ENCODE measurements at places on chromosomes 2 and 18.

DNA sequence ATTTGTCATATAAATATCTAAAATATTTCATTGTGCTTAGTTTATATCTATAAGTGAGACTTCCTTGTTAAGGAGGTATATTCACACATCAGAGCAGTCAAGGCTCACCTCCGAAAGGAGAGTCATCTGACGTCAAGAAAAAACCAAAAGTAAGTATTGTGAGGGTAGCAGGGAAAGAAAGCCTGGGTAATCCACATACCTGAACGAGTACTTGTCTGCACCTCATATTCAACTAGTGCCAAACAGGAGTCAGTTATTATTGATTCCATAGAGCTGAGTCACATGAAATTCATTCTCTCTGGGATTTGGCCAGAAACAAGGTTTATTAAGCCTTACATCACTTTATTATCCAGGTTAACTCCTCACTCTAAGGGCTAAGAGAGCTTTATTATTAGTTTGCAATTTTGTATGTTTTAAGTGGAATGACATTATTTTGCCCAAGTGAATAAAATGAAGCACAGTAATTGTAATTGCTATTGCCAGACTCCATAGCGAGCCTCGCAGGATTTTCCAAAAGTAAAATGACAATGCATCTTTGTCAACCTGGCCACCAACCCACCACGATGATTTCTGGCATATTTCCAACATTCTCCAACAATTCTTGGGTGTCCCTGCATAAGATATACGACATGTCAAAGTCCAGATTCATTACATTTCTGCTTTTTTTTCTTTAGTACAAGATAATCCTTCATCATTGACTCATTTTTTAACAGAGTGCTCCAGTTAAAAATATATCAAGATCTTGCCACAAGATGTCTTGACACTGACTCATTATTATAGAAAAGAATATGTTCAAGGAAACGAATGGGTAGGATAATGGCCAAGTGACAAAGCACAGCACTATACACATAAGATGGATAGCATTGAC lies 1210.4 kb upstream of the ACVR2A start:
- no peak for DNase-seq

DNA sequence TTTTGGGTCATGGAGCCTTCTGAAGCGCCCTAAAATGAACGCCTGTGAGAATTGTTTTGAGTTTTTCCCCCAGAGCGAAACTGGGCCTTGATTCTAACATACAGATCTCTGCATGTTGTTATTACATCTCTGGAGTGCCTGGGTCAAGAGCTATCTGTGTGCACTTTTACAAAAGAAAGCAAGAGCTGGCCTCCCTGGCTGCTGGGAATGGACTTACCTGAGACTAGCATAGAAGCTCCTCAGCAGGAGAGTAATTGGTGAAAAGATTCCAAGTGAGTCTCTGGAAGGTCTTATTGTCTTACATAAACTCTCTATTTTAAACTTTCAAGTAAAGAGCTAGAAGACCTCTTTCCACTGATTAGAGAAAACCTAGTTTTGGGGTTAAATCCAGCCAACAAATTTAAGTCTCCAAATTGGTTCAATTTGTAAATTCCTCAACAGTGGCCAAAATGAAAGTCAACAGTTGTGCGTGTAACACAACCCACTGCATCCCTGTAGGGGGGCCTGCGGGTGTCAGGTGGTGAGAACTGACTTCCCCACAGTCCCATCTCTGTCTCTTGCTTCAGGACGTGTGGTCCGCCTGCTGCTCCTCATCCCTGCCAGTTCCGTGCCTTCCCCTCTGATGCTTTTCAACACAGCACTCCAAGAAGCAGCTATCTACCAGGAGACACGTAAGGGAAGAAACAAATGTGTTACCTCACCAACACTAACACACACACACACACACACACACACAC lies 206.1 kb downstream of the SH3BP4 start:
- no peak for DNase-seq

- no peak for DNase-seq
These were observed 73.6 kb upstream of the GLI2 start for GRCh38 chr2:120662046-120662445.

DNA sequence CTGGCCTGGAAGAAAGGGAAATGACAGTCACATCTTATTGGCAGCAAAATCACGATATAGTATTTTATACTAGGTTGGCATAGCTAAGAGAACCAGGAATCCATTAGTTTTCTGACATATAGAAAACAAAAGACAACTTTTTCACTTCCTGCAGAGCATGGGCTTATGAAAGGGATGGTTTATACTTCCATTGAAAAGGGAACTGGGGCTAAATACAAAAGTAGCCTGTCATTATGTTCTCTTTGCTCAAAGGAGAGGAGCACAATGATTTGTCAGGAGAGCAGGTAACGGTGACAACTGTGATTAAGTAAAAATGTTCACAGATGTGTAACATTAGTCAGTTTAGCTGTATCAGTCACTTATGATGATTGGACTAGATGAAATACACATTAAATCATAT lies 46.4 kb downstream of the SLC25A12 start:
- DNase-seq = no peak

GRCh38 chr2:8487461-8487932 lies 194.4 kb upstream of the ID2 start:
- no peak for DNase-seq

DNA sequence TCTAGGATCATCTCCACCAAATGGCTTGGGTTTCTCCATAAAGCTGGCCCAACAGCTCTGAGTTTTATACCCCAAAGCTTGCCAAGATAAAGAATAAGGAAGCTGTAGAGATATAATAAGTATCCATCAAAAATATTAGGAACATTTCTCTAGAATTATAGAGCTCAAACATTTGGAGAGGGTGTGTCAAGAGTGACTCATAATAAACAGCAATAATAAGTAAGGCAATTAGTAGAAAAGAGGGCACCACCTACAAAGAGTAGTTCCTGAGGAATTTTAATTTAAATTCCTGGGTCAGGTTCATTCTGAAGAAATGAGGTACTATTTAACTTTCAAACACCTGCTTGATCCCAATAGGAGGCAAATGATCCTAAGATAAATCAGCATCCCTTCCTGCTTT lies 41.4 kb upstream of the NCKAP5 start:
- no peak for DNase-seq

GRCh38 chr2:4180631-4181030 lies 477.3 kb downstream of the DCDC2C start:
- DNase-seq = no peak

GRCh38 chr2:110858135-110858725 lies 125.9 kb downstream of the ACOXL start:
- DNase-seq = no peak

DNA sequence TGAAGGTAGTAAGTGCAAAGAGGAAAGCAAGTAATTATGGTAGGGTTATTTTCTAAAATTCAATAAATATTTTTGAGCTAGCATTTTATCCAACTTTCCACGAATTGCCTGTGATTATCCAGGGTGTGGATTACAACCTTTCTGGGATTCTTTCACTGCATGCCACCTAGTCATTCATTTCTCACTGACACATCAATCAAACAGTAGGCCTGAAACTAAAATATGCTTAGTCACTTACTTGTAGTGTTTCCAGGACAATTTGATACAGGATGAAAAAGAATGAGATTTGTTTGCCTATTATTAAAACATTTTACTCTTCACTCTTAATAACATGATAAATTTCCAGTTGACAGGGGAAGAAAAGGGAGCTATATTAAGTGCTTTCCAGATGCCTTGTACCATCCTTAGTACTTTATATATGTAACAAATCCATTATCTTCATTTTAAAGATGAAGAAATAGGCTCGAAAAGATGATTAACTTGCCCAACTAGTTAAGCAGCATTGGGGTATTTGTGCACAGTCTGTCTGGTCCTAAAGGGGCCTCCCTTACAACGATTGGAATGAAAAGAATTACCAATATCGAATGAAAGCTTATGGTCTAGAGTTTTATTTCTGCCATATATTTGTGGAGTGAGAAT lies 70.4 kb downstream of the KCTD1 start:
- no peak for DNase-seq

- no peak for DNase-seq
These were observed 139.9 kb upstream of the MAPRE2 start for GRCh38 chr18:34901299-34901698.

DNA sequence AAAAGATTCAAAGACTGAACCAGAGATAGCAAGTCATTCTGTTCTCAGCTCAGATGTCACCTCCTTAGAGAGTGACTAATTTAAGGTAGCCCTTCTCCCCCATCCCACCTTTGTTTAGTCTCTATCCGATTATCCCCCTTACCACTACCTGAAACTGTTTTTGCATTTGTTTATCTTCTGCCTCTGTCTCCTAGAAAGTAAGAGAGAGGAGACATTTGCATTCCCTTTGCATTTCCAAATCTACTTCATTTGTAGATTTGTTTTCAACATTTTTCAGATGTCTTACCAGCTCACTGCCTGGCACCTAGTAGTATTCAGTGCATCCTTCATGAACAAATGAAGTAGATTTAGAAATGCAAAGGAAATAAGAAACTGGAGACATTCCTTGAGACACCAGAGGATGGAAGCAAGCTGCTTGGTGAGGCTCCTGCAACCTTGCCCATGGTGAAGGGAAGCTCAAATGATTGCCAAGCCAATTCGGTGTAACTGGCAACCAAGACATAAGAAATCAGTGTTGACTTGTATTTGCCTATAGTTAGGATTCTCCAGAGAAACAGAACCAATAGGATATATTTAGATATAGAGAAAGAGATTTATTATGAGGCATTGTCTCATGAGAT lies 385.7 kb downstream of the STK39 start:
- DNase-seq = no peak

- DNase-seq = no peak
These were observed 19.8 kb upstream of the ICOS start for GRCh38 chr2:203916756-203917155.

- no peak for DNase-seq
These were observed 120.6 kb downstream of the CAPN13 start for GRCh38 chr2:30686669-30687068.
